Left renal pelvis (tissue), 4 donors: ENCODE measurements at places on chromosomes 5 and 9. TPM values are rescaled to one million over a fixed set of nuclear protein-coding genes. Genes with fewer than 3 reads are reported as not detected.

Gene EXD3
- 12.9 TPM for polyA plus RNA-seq

Gene OR1J2
- not detected for polyA plus RNA-seq

Gene GPR151
- polyA plus RNA-seq = not detected

Gene CCL27
- 0.86 TPM for polyA plus RNA-seq

Gene FRRS1L
- 2.6 TPM for polyA plus RNA-seq

Gene SLC31A2
- 3.8 TPM for polyA plus RNA-seq

DNA sequence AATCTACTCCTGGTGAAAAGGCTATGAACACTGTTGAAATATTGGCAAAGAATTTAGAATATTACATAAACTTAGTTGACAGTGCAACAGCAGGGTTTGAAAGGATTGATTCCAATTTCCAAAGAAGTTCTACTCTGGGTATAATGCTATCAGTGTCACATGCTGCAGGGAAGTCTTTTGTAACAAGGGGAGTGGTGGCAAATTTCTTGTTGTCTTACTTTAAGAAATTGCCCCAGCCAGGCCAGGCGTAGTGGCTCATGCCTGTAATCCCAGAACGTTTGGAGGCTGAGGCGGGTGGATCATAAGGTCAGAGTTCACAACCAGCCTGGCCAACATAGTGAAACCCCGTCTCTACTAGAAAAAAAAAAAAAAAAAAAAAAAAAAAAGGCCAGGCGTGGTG, 86.3 kb upstream of the OTULINL start:
- no peak for DNase-seq

DNA sequence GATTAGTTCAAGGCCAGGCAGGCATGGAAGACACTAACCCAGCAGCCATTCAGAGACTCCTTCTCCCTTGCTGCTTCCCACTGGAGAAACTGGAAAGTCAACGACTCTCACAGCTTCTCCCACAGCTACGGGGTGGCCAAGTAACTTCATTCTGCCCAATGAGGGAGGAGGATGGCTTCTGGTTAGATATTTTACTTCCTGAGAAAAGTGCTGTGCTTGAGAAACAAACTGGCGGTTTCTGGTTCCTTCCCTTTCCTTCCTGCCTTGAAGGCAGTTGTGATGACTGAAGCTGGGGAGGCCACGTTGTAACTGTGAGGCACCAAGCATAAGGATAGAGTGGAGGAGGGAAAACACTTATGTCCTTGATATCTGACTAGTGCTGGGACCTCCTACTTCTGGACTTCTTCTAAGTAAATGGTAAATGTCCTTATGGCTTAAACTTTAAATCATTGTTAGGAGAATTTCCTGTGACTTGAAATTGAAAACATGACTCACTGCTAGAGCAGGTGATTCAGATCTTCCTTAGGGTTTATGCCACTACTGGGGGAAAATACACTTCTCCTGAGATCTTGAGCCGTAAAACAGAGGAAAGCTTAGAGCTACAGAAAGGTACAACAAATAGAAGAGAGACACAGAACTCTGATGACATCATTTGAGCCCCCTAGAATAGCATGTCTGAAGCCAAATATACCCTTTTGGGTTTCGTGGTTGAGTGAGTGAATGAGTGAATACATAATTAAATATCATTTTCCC, 3.1 kb upstream of the GNPDA1 start:
- DNase-seq = no peak

- no peak for DNase-seq
Observed at GRCh38 chr9:114906922-114907571, 23.3 kb downstream of the TNFSF8 start.

DNA sequence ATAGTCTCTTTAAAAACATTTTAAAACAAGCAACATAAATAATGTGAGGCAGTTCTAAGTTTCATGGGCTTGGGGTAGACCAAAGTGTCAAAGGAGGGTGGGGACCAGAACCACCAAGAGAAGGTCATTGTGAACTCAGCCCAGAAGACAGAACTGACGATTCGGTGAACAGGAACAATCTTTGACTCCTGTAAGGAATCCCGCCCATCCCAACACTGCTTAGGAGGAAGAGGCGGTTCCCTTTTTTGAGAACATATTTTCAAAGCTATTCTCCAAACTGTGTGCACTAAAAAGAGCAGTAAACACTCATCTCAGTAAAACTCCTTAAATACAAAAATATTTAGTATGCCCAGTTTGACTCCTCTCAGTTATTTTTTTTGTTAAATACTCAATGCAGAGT, 176.5 kb upstream of the TLE4 start:
- no peak for DNase-seq

DNA sequence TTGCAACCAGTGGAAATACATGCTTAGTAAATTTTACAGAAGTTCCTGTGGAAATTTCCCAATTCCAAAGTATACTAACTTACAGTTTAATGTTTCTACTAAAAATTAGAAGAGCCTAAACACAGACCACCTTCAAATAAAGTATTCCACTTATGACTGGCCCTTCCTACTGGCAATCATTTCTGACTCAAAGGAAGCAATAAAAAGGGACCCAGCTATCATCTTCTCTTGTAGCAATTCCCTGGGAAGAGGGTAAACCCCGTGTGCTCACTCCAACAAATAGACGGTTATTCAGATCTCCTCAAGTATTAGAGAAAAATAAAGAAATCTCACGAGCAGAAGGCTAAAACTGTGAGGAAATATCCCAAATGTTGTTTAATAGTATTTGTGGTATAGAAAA, 43.3 kb downstream of the GOLPH3 start:
- no peak for DNase-seq

GRCh38 chr5:137119321-137119720, 379.8 kb downstream of the SPOCK1 start:
- DNase-seq = no peak

DNA sequence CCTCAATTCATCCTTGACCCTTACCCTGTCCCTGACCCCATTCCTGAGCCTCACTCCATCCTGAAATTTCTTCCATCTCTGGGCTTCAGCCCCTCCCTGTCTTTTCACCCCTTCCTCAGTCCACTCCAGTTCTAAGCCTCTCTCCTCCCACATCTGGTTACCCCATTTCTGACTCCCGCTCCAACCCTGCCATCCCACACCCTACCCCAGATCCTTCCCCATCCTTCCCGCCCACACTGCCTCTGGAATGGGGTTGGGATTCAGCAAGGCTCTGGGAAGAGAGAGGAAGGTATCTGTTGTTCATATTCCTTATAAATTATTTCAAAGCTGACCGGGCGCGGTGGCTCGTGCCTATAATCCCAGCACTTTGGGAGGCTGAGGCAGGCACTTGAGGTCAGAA, 29.9 kb upstream of the MVB12B start:
- no peak for DNase-seq

- no peak for DNase-seq
Observed at GRCh38 chr9:17509151-17509550, 69.7 kb upstream of the SH3GL2 start.

DNA sequence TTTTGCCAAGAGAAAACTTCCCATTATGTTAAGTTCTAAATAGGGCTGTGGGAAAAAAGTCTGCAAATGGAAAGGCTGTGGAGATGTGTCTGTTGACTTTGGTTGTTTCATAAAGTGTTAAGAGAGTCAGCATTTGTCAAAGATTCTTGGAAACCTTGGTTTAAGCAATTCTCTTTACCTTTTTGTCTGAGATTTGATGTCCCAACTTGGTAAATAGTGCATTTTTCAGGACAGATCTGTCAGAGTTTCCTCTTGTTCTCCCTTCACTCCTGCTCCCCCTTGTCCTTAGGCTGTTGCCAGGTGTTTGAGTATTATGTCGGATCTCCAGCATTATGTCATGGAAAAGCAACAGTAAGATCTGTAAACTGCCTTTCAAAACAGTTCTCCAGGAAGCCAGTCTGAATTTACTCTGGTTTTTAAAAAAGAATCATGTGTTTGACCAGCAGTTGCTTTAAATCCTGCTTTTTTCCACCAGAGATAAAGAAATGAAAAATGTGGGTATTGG, 79.1 kb upstream of the ADAMTSL1 start:
- no peak for DNase-seq

DNA sequence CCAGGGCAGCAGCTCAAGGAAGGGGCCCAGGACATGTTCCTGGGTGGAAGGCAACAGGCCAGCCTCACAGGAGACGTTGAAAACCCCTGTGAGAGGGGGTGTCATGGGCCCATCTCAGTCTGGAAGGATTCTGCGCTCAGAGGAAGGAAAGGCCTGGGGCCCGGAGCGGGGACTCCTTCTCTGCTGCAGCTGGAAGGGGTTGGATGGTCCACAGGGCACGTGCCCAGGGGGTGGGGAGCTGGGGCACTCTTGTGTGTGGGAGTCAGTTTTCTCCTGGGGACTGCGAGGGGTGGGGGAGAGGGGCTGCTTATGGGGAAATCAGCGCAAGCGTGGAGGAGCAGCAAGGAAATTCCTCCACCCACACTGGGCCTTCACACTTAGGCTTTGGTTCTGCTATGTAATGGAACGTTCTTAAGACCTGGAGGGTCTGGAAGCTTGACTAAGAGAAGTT, 2.9 kb upstream of the LPCAT1 start:
- DNase-seq = no peak

DNA sequence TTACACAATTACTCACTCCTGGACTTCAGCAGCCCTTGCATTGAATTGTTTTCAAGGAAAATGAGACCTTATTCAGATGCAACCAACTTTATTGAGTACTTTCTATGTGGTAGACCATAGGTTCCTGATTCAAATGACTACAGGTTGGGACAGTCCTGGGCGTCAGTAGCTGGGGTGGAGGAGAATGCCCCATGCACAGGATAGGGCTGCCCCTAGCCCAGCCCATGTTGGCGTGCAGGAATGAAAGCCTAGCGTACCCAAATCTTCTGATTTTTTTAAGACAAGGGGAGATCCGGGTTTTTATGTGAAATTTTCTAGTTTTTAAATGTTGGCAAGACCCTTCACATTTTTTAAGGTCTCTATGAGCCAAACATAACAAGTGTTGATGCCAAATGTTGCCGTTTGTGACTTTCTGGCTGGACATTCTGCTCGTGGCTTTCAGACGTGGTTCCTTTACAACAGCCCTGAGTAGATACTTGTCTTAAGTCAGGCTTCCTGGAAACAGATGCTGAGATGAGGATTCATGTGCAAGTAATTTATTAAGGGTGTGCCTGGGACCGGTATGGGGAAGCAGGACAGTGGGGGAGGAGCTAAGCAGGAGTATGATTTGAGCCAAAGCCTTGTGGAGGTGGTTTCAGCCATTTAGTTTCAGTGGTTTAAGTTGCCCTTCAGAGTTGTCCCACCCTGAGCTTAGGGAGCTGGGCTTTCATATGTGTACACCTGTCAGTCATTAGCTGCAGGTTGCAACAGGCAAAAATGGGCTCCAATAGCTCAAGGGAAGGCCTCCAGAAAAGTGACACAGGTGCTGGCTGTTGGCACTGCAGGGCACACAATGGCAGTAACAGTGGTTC, 154.1 kb downstream of the NTRK2 start:
- no peak for DNase-seq

DNA sequence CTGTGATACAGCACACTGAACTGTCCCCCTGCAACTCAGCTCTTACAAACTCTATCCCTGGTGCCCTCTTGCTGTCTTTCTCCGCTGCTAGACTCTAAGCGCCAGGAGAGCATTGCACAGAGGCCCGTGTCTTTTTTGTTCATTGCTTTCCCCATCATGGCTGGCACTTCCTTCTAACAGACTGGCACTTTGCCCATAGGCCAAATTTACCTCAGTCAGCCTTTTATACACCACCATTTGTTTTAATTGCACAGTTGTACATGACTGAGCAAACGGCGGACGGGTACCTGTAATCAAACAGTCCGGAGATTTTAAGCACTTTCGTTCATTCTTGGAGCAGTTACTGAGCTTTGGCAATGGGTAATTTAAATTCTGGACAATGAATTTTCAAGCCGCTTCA, 102.2 kb upstream of the CLINT1 start:
- no peak for DNase-seq

GRCh38 chr9:106883626-106884190, 20.7 kb downstream of the ZNF462 start:
- no peak for DNase-seq
